NCI-H446 (cell line): ENCODE measurements at places on chromosomes 2 and 18.

GRCh38 chr2:226838722-226839121 is 2.9 kb downstream of the RHBDD1 start:
- no peak for DNase-seq

DNA sequence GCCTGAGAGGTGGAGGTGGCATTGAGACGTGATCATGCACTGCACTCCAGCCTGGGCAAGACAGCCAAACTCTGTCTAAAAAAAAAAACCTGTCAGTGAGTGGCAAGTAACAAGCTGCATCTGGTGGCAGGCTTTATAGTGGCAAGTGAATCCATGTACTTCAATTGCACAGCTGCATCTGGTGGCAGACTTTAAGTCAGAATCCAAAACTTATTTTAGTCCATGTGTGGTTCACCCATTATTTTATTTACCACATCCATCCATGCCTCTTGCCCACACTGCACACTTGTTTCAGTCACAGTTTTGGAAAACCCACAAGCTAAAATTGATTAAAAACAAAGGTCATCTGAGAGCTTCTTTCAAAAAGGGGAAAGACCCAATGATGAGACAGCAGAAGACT is 1636.4 kb upstream of the NXPH2 start:
- no peak for DNase-seq

DNA sequence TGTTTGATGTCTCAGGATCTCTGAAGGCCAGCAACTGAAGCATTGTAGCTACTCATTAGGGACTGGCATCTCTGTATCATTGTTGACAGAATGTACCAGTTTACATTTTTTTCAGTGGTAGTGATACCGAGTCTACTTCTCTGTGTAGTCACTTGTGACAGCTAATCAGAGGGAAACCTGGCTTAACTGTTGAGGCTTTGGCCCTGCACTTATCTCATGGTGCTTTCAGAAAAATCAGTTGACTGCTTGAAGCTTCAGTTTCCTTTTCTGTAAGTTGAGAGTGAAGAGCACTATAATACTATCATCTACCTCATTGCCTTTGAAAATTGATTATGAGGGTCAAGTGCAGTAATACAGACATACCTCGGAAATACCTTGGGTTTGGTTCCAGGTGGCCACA is 90.0 kb downstream of the COMMD1 start:
- no peak for DNase-seq

DNA sequence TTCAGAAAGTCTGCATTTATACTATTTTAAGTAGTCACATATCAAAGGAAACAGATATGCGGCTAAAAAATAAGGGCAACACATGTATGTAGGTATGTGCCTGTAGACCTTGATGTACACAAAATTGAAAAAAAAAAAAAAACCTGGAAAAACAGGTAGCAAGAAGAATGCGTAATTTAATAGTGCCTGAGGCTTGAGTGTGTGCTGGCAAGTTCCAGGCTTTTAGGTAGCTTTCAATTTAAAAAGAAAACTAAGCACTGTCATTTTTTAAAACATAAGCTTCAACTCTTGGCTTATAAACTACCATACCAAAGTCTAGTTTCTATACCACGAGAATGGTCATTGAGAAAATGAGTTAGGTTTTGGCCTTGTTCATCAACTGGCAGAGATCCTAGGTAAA is 72.3 kb downstream of the OTX1 start:
- DNase-seq, result no peak

DNA sequence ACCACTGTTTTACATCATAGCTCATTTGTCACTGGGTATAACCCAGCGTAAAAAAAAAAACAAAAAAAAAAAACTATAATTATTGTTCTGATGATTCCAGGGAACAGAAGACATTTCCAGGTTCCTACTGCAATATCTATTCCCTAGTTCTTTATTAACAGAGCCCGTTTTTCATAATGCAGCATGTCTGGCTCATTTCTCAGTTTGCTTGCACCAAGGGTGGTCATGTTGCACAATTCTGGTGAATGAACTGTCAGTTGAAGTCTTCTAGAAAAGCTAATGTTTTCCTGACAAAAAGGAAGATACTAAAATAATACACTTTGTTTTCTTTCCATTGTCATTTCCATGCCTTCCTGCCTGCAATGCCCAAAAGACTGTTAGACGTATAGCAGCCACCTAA is 180.1 kb downstream of the RDH14 start:
- DNase-seq, result no peak

DNA sequence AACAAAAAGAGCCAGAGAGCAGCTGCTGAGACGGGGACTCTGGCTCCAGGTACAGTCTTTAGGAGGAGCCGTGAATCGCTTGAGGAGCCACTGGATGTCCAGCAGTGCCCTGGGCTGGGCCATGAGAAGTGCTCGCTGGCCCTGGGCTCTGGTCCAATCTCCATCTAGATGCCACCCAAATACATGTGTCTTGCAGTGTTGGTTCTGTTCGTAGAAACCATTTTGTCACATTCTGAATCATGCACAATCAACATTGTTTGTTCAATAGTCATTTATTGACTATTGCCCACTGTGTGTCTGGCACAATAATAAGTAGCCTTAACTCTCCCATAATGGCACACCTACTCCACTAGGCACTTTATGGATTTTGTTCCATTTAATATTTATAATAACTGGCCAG is 26.1 kb downstream of the TYMS start:
- no peak for DNase-seq

DNA sequence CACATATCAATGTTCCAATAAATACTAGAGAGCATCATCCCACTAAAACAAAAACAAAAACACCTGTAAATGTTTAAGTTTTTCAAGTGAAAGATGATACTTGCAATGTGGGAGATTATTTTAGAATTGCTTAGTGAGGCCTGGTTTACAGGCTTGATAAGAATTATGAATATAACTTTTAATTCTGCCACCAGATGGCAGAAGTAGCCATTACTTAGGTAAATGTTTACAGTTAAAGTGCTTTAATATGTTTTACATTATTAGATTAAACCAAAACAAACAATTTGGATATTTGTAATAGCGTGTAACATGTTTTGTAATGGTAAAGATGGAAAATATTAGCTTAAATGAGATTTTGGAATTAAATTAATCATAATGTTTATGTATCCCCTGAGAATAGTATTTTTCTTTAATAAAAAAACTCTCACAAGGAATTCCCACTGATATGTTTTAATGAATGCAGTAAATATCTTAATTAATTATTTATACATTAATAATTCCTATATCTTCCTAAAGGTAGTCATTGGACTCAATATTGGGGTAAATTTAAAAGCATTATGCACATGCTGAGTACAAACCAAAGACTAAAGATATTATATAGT is 522.0 kb downstream of the SPAG16 start:
- no peak for DNase-seq

GRCh38 chr2:222214885-222215284 is 83.9 kb downstream of the PAX3 start:
- no peak for DNase-seq

- DNase-seq, result no peak
Measured at GRCh38 chr2:48566592-48567310, 36.8 kb downstream of the STON1 start.

DNA sequence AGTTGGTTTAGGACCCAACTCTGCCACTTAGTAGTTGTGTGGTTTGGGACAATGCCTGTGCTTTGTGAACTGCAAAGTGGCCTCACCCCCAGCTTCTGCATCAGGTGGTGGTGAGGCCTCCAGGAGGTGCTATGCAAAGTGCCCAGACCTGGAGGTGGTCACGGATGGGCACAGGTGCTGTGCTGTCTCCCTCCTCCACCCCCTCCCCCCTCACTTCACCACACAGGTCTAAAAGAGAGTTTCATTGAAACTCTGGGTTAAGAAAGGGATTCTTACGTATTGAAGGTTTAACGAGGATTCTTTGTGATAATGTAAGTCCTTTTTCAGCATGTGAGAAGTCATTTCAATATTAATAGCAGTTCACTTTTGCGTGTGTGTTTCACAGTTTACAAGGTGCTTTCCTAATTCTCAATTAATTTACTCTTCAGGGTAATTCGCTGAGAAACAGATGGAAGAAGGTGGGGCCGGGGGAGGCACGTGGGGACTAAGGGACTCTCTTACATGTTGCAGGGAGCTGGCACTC is 369.9 kb downstream of the LPIN1 start:
- DNase-seq, result no peak

- no peak for DNase-seq
Measured at GRCh38 chr2:218645126-218645525, 14.3 kb downstream of the ZNF142 start.

GRCh38 chr2:73850009-73850408 is 21.2 kb downstream of the STAMBP start:
- DNase-seq, result no peak

DNA sequence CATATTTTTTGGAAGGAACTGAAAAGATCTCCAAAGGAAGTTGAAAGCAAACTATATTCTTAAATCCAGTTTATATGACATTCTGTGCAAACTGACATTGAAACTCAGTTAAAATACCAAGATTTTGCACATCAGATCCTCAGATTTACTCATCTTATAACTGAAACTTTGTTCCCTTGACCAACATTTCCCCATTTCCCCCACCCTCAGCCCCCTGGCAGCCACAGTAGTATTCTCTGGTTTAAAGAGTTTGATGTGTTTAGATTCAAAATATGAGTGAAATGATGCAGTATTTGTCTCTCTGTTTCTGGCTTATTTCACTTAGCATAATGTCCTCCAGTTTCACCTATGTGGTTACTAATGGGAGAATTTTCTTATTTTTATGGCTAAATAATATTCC is 99.2 kb upstream of the ITGA4 start:
- DNase-seq, result no peak

- no peak for DNase-seq
Measured at GRCh38 chr2:15674637-15675455, 83.2 kb downstream of the DDX1 start.

- DNase-seq, result no peak
Measured at GRCh38 chr2:54423213-54423612, 32.9 kb upstream of the SPTBN1 start.

GRCh38 chr2:8489751-8490150 is 192.1 kb upstream of the ID2 start:
- no peak for DNase-seq

DNA sequence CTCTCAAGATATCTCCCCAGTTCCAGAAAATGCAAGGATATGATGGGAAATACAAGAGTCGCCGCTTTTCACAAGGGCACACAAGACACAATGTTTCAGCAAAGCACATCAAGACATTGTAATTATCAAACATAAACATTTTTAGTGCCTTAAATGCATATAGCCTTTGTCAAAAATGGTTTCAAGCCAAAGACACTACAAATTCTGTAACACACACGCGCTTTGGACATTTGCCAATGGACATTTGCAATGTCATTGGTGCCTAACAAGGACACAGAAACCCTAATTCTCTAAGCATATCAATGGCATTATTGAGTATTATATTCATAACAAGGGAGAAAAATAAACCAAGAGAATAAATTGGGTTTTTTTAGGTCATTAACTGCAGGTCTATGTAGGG is 16.1 kb downstream of the ADD2 start:
- DNase-seq, result no peak

- DNase-seq, result peak; percentile 56
Measured at GRCh38 chr18:23958036-23958435, 56.5 kb upstream of the TTC39C start.

GRCh38 chr2:203759690-203760365 is 53.4 kb downstream of the CD28 start:
- no peak for DNase-seq

DNA sequence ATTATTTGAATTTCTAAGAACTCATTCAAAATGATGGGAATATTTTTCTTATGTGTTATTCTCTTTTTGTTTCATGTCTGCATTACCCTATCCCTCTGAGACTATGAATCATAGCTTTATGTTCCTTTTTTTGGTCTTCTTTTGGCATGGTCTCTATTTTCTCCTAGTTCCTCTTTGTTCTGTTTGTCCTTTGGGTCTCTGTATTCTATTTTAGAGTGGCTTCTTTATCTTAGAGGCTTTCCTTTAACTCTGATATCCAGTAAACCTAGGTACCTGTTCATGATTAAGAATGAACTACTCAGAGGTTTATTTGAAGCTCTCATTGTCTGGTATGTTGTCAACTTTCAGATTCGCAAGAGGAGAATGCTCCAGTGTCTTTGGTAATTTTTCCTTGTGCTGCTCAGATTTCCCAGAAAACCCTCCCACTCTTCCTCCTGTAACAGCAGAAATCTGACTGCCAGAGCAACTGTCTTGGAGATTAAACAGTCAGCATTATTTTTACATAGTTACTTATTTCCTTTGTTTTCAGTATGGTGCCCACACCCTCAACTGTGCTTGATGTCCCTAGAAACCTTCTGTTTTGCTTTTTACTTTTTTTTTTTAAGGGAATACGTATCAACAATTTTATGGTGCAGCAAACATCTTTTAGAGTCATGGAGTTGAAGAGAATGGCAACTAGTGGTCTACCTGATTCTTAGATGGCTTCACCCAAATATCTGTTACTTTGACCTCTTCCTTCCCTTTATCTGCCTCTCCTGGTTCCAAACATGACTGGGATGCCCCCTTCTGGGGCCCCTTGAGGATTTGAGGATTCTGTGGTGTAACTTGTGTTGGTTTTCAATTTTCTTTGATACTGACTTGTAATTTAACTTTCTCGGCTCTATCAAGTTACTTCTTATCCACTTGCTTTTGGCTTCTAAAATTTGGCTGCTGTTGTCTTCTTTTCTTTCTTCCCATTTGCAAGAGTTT is 92.0 kb downstream of the DPP10 start:
- DNase-seq, result no peak

DNA sequence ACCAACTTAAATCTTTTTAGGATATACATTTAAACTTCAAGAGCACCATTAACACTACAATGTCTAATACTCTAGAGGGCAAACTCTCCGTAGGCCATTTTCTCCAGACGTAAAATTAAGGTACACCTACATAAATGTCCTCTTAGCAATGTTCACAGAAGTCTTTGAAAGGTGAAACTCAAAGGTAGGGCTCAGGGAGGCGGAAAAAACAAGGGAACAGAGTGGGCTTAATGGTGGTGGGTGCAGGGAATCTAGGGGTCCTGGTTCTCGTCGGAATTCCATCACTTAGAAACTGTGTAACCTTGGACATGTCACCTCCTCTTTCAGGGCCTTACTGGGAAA is 668 bp downstream of the NFU1 start:
- DNase-seq, result no peak

DNA sequence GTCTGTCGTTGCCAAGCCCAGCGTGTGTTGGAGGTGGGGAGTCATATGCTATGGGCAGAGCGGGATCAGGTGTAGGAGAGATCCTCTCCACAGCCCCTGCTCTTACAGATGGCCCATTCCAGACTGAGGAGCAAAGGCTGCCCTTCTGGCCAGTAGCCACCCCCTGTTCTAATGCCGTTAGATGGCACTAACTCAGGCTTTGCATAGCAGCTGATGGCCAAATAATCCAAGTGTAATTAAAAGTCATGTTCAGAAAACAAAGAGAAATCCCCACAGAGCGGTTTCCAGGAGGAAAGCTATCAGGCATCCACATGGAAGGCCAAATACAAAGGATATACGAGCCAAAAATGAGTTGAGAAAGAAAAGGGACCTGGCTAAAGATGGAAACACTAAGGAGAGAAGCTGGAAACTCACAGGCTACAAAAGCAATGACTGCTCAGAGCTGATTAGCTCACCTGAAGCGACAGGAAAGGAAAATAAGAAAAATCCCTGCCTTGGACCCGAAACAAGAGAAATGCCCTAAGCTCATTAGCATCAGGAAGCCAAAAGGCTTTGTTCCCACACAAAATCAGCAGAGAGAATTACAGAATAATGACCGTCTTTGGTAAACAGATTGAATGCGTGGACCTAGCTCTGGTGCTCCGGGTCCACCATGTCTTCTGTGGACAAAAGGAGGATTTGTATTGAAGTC is 1002.4 kb upstream of the KLHL29 start:
- peak; percentile 16 for DNase-seq

GRCh38 chr18:56199580-56200330 is 438.6 kb downstream of the TXNL1 start:
- no peak for DNase-seq
